ENCODE measurements at places on chromosomes 16 and 17.
A peak's percentile ranks its signal among the peaks of the same experiment; 100 is the strongest.

DNA sequence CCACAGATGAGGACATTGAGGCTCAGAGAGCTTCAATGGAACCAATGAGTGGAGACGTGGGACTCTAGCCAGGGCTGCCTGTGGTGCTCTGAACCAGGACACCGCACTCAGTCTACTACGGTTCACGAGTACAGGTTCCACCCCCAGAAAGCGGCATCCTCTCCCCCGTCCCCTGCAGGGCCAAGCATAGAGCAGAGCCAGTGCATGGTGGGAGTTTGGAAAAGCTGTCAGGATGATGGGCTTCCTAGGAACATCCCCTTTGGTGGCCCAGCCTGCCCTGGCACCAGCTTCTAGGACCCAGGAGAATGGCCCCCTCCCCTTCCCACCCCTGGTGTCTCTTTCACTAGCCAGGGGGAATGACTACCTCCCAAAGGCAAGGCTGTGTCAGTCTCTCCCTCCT lies 8.4 kb downstream of the ZNF319 start:
- no peak for DNase-seq

DNA sequence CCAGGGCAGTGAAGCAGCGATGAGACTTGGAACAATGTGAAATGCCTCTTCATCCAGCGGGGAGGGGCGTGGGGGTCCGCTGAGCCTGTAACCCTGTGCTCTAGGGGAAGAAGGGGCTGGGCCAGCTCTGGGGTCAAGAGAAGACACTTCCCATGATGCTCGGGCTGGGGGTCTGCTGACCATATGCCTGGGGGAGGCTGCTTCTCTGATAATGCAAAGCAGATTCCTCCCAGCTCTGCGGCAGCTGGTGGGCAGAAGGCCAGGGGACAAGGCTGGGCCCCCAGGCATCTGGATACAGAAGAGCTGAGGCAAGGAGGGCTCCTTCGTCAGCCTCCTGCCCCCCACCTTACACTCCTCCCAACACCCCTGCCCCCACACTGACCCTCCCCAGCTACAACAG lies 24.7 kb downstream of the NGFR start:
- DNase-seq: no peak

GRCh38 chr17:17603178-17603894 lies 11.8 kb upstream of the PEMT start:
- DNase-seq: no peak

- DNase-seq: no peak
These were observed 39.2 kb downstream of the TEKT5 start for GRCh38 chr16:10655415-10655977.

- DNase-seq: no peak
These were observed 57.1 kb upstream of the ANKFN1 start for GRCh38 chr17:56096026-56096810.

GRCh38 chr16:84454611-84455010 lies 49.8 kb downstream of the MEAK7 start:
- DNase-seq: no peak

DNA sequence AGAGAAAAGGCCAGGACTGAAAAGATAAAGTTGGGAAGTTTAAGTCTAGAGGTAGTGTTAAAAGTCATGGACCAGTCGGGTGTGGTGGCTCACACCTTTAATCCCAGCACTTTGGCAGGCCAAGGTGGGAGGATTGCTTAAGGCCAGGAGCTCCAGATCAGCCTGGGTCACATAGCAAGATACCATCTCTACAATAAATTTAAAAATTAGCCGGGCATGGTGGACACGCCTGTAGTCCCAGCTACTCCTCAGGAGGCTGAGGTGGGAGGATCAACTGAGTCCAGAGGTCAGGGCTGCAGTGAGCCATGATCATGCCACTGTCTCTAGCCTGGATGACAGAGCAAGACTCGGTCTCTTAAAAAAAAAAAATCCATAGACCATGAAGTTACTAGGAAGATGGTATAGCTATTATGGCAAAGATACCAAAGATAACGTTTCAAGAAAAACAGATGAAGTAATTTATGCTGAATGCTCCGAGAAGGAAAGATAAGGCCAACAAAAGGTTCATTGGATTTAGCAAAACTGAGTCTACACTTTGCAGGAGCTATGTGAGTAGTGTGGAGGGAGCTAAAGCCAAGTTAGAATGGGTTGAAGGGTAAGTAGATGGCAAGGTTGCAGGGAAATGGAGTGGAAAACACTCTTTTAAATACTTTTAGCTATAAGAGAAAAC lies 11.7 kb downstream of the TRIM37 start:
- DNase-seq: no peak

DNA sequence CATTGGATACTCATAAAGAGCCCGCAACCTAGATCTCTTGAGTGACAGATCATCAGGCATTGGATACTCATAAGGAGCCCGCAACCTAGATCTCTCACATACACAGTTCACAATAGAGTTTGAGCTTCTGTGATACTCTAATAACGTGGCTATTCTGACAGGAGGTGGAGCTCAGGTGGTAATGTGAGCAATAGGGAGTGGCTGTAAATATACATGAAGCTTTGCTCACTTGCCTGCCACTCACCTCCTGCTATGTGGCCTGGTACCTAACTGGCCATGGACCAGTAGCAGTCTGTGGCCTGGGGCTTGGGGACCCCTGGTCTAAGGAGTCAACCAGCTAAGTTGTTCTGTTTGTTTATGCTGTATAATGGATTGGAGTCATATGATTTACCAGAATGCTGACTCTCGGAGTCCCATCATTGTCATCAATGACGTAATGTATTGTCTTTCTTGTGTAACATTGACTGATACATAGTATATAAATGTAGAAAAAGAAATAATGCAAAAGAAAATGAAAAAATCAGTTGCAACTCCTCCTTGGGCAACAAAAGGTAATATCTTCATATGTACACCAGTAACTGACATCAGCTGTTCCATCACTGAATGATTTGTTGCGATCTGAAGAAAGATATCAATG lies 17.5 kb downstream of the ABCA9 start:
- no peak for DNase-seq

DNA sequence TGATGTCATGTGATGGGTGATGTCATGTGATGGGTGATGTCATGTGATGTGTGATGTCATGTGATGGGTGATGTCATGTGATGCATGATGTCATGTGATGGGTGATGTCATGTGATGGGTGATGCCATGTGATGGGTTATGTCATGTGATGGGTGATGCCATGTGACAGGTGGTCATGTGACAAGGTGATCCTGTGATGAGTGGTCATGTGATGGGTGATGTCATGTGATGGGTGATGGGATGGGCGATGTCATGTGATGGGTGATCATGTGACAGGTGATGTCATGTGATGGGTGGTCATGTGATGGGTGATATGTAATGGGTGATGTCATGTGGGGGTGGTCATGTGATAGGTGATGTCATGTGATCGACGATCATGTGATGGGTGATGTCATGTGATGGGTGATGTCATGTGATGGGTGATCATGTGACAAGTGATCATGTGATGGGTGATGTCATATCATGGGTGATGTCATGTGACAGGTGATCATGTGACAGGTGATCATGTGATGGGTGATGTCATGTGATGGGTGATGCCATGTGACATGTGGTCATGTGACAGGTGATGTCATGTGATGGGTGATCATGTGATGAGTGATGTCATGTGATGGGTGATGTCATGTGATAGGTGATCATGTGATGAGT lies 17.2 kb downstream of the CD300LB start:
- DNase-seq: peak; percentile 88

DNA sequence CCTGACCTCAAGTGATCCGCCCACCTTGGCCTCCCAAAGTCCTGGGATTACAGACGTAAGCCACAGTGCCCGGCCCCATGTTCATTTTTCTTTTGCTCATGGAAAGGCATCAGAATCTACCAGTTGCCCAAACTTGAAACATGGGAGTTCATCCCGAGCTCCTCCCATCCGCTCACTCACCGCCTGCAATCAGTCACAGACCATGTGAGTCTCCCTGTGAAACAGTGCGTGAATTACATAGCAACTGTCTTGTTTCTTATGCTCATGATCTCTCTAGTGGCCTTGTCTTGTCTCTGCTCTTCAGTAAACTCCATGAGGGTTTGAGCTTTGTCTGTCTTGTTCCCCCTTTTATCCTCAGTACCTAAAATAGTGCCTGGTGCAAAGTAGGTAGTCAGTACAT lies 52.1 kb upstream of the TNRC6A start:
- DNase-seq: no peak

- DNase-seq: no peak
These were observed 530.2 kb downstream of the NPIPA7 start for GRCh38 chr16:16909126-16909525.

DNA sequence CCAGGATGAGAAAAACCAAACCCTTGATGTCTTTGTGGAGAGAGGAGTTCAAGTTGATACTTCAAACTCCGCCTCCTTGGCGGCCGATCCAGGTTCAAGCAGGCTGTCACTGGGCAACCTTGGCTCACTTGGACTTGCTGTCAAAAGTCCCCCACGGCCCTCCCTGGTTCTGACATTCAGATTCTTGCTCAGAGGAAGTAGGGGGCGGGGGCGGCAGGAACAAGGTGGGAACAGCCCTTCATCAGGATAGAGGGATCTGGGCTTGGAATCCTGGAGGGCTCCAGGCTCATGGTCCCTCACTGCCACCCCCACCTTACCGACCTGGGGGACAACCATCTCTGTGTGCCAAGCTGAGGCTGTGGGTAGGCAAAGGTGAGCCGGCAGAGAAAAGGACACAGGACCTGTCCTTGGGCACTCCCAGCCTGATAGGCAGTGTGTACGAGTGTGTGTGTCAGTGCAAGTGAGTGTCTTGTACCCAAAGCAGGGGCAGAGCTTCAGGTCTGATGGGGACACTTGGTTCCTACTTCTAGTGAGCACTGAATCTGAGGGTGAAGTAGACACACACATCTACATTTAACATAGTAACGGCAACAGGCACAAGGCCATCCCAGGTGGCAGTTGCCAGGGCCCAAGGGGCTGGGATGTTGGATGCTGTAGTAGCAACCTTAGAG lies 6.6 kb upstream of the TSPOAP1 start:
- DNase-seq: no peak

DNA sequence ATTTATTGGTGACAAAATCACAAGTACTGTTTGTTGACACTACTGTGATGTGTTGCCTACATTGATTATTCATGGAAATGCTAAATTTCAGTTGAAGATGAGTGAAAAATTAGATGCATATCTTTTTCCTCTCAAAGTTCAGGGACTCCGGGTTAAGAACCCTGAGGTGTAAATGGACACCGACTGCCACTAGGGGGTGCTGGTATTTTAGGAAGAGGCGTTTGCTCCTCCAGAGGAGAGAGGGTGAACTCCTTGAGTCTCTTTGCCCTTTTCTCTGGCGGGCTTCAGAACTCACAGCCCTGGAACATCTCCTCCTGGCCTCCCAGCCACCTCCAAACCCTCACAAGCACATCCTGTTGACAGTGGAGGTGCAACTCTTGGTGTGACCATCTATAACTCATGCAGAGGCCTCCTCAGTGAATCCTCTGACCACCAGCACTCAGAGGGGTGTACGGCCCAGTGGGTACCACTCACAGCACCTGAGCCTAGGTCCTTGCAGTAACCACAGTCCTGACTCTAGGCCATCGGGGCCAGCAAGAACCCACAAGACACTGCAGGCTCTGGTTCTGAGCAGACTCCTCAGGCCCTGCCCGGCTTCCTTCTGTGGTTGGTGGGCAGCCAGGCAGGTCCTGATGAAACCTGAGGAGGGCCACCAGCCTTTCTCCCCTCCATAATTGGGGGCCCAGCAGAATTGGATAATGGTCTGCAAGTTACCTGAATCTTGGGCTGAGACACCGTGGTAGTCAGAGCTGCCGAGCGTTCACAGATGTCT lies 26.2 kb upstream of the PIK3R5 start:
- DNase-seq: peak; percentile 51

GRCh38 chr17:61492759-61493526 lies 40.7 kb downstream of the TBX4 start:
- no peak for DNase-seq

DNA sequence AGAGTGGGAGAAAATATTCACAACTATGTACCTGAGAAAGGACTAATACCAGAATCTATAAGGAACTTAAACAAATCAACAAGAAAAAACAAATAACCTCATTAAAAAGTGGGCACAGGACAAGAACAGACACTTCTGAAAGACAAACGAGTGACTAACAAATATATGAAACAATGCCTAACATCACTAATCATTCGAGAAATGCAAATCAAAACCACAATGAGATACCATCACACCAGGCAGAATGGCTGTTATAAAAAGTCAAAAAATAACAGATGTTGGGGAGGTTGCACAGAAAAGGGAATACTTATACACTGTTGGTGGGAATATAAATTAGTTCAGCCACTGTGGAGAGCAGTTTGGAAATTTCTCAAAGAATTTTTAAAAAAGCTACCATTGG lies 83.5 kb upstream of the WSCD1 start:
- DNase-seq: no peak

DNA sequence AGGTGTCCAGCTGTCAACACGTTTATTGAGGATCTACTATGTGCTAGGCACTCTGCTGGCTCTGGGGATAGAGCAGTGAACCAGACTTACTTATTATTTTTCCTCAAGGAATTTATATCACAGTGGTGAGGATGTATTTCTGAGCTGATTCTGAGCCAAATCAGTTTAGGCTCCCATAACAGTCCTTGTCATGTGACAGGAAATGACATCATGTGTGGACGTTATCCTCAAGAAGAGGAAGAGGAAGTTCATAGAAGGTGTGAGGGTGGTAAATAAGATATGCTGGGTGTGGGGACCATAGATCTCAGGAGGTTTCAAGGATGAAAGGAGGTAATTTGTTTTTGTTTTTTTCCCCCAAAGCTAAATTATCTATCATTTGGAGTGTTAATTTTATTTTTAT lies 873.5 kb upstream of the EEF2KMT start:
- DNase-seq: no peak

- no peak for DNase-seq
These were observed 15.0 kb downstream of the SMIM36 start for GRCh38 chr17:55496094-55496881.

DNA sequence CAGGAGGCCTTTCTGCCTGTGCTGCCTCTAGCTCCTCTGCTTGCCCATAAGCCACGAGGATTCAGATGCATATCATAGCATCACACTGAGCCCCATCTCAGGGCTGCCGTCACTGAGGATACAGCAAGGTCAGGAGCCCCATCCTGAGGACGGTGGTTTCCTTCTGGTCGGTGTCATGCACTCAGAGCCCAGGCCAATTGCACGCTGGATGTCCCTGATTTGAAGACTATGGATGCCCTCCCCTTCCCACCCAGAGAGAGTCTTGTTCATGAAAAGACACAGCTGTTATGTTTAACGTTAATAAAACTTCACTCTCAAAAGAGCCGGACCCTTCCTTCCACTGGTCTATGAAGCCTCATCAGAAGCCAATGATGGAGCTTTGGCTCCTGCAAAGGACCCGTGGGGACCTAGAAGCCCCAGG lies 19.9 kb downstream of the COTL1 start:
- DNase-seq: no peak

- DNase-seq: no peak
These were observed 223.1 kb downstream of the SEC14L1 start for GRCh38 chr17:77363821-77364361.
